ENCODE measurements at places on chromosomes 4 and X.

DNA sequence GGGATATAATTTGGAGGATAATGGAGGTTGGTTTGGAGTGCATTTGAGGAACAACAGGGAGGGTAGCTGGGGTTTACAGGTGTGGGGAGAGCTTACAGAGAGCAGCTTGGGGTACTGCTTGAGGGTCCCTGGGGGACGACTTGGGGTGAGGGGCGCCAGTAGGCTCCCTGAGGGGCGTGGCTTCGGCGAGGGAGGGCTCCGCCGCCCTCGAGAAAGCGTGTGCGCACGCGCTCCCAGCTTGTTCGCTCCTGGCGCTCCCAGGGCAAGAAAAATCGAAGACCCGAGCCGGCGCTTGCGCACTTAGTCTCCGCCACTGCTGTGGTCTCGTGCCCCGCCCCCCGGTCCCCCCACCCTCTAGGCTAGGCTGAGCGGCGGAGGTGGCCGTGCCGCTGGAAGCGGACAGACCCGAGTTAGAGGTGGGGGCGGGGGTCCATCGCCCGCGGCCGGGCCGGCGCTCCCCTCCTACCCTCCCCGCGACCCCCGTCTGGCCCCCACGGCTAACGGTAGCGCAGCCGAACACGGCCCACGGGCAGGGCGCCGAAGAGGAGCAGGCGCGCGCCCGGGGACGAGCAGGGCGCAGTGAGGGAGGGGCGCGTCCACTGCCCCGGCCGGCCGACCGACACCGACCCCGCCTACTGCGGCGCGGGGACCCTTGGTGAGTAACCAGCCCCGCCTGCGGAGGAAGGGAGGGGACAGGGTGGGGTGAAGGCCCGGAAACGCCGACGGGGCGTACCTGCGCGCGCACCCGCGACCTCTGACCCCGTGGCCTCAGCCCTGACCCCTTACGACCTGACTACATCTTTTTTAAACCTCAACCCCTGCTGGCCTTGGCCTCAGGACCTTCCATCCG lies 5.4 kb upstream of the CCDC120 start:
- no peak for DNase-seq

- DNase-seq: no peak
These were observed 28.7 kb downstream of the EFHC2 start for GRCh38 chrX:44314808-44315207.

DNA sequence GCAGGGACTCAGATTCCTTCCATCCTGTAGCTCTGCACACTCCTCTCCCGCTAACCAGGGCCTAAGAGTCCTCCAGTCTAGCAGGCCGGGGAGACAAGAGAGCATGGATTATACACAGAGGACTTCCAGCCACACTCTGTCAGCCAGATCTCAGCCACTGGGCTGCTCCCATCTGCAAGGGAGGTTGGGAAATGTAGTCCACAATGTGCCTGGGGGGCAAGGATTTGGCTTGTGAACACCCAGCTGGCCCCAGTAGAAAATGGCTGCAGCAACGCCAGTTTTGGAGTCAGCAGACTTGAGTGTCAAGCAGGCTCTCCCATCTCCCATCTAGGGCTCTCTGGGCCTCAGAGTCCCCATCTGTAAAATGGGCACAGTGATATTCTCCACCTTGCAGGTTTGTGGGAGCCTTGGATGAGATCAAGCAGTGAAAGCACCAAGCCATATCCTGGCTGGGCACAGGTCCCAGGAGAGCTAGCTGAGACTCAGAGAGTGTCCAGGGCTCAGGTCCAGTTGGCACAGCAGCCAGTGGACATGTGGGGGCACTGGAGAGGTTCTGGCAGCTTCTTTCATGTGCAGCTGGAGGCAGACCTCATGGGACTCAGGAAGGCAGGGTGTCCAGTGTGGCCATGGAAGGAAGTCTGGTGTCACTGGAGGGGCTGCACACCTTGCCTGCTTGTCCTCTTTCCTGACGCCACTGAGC lies 14.6 kb downstream of the PSAPL1 start:
- no peak for DNase-seq

DNA sequence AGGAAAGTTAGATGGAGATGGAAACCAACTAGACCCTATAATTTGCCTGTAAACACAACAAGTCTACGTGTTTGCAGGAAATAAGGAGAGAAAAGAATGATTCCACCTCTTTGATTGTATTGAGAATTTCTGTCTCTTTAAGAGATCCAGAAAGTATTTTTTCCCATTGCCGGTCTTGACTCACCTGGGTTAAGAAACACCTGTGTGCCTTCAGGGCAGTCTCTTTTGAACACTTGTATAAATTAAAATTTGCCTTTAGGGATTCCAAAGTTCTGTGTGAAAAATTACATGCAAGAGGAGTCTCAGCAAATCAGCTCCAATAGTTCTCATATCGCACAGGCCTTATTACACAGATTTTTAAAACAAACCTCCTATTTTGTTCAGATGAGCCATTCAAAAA lies 46.0 kb upstream of the SMAD1 start:
- no peak for DNase-seq

DNA sequence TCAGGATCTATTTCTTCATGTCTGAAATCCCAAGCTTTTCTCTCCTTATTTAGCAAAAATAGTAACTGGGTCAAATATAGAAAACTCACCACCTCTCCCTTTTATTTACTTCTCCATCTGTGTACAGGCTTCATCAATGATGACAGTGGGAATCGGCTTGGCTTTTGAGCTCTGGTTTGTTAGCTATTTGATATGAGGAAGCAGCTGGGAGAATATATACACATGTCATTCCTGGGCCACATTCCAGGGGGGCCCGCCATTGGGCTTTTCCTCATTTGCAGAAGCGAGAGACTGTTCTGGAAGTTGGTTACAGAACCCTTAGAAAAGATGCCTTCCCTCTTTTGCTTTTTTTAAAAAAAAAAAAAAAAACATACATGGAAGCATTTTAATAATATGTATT lies 107.4 kb upstream of the F9 start:
- no peak for DNase-seq

DNA sequence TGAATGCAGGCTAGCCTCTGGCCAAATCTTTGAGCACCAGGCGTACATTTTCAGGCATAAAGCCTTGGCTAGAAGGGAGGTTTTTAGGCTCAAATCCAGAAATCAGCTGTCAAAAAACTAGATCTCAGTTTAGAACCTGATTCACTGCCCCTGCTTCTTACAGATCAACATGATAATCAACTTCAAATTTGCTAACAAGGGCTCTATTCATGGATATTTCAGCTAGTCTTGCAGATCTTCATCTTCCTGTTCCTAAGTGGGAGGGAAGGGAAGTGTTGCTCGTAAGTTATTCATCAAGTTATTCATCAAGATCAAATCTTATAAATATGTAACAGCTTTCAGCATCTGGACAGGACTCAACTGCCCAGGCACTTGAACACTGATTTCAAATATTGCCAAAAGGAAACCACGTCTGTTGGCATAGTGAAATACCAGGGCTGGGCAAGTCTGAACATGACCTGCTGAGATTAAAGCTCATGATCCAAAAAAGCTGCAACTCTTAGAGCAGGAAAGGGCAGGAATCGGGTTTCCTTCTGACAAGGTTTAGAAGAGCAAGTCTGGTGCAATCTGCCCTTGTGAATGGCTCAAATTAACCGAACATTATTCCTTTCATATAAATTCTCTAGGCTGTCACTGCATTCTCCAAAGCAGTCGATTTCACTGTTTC lies 200.3 kb downstream of the PDGFC start:
- no peak for DNase-seq

DNA sequence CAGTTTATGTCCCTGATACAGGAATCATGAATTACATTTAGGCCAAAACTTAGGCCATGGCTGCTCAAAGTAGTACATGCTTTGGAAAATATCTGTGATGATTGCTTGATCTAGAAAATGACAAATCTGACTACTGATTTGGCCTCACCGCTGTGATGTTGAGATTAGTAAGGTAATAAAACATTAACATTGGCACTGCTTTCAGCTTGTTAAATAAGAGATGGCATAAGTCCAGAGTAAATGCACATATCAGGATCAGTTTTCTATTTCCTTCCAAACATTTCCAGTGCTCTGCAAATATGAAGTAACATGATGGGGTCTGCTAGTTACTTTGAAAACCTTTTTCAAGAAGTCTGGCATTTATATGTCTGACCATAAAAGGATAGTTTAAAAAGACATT lies 687.3 kb upstream of the ACTRT1 start:
- no peak for DNase-seq

DNA sequence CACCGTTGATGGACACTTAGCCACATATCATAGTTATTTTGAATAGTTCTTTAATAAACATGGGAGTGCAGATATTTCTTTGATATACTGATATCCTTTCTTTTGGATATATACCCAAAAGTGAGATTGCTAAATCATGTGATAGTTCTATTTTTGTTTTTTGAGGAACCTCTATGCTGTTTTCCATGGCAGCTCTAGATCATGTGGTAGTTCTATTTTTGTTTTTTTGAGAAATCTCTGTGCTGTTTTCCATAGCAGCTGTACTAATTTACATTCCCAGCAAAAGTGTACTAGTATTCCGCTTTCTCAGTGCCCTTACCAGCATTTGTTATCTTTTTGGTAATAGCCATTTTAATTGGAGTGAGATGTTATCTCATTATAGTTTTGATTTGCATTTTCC lies 3.6 kb downstream of the SH3BGRL start:
- no peak for DNase-seq

Measured in GOT3 (cell line).